ENCODE measurements at places on chromosomes 3 and 15.

- no peak for DNase-seq
Measured at GRCh38 chr15:62940755-62941361, 101.7 kb upstream of the TPM1 start.

DNA sequence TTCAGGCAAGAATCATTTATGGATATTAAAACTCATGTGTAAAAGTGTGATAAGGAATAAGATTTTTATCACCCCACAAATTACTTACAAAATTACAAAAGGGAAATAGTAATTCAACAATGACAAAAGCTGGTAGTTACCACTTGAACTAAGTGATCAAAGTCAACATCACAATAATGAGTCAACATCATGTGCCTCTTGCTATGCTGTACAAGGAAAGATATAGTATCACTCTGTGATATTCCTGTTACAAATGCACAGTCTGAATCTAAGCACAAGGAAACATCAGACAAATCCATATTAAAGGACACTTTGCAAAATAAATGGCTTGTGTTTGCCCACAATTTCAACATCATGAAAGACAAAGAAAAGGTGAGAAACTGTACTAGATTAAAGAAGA, 90.5 kb upstream of the PLCL2 start:
- no peak for DNase-seq

DNA sequence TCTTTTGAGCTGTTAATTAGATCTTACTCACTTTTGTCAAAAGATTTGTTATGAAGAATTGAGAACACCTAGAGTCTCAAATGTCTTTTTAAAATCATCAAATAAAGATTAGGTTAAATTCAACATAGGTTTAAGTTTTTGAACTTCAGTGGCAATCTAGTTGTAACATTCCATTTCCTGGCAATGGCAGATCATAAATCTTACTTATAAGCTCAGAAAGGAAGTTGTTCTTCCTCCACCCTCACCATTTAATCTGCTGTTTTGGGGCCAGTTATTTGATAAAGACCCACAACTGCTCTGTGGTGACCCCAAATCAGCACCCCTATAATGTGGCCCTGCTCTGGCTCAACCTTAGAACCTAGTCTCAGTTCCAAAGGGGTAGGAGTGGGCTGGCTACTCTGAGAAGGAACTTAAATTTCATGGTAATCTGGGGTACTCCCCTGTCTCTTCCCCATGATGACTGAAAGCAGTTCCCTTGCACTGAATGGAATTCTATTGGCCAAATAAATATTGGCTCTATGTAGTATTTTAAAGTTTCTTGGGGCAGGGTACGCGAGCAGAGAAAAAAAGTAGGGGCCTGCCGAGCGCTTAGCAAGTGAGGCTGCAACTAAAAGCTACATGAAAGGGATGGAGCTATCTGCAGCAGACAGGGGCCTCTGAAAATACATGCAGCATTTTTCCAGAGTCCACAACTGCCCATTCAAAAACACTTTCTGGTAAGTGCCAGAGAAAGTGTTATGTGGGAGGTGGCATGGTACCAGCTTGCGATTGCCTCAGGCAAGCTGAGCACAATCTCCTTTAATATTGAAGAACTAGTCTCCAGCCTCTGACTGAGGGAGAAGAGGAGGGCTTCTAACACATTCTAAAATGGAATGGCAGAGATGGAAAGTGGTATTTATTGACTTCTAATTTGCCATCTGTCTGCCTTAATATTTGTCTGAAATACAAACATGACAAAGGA, 103.6 kb upstream of the RASGRP1 start:
- peak; percentile 35 for DNase-seq

DNA sequence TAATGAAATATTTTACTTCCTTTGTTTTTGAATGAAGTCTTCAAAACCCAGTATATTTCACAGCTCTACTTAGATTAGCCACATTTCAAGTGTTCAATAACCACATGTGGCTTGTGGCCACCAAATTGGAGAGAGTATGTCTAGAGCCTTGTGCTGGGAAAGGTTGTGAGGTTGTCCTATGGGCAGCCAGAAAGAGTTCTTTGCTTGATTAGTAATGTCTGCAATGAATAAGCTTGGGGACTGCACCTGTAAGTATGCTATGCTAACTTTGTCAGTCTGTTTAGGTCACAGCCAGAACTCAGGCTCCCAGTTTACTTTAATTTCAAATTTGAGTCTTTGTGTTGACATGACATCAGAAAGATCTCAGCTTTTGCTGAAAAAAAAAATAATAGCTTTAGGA, 294.9 kb upstream of the SOX14 start:
- DNase-seq: no peak

DNA sequence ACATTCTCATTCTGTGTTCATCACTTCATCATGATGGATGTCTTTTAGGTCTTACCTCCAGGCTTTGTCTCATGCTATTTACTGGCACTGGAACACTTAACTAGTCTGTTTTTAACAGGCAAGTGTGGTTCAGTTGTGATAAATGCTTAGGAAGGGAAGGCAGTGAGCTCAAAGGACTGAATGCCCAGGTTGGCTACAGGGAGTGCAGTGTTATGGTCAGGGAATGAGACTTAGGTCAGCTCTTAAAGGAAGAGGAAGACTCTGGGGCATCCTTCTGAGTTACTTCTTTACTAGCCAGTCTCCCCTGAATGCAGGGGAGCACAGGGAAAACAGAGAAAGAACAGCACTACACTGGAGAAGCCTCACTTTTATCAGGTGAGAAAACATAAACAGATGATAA, 72.6 kb downstream of the TGFBR2 start:
- no peak for DNase-seq

DNA sequence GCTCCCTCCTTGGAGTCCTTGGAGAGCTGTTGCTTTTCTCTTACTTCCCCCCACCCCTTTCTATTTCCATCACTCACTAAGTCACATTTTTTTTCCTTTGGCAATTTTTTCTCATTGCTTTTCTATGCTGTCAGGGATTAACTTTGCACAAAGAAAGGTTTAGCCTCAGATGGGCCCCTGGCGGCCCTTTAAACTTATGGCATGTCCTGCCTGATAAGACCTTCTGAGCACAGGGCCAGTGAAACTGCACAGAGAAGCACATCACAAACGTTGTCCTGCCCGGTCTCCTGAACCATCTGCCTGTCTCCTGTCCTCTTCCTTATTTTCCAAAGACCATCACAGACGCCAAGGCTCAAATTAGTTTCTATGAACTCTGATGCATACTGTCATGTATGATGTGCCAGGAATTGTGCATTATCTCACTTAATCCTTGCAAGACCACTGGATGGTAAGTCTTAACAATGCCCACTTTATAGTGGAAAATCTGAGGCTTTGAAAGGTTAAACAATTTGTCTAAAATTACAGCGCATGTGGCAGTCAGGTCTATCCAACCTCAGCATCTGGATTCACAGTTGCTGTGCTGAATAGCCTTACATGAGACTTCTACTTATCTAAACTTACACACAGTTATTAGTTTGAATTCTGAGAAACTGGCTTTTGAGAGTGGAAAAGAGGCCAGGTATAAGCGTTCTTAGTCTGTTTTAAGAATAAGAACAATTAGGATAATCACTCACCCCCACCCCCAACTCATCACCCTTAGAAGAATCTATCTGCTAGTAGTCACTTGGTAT, 648.1 kb downstream of the NTRK3 start:
- DNase-seq: no peak

GRCh38 chr3:152272771-152273242, 4.1 kb downstream of the MBNL1 start:
- DNase-seq: no peak

DNA sequence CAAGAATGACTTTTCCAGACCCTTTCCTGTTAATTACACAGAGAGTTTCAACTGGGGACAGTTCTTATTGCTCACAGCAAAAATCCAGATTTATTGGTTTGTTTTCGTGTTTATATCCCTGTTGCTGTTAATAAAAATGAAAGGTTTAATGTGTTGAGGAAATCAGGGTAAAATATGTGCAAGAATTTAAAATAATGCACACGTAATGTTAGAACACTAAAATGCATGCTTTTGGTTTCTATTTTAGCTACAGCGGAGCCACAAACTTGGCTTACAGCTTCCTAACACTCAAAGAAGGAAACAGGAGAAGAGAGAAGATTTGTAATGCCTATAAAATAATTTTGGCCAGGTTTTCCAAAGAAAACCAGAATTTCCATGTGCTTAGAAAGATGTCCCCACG, 62.7 kb downstream of the CASR start:
- no peak for DNase-seq

All from KBM-7 (cell line).